ENCODE measurements at places on chromosomes 7 and 10.
A peak's percentile ranks its signal among the peaks of the same experiment; 100 is the strongest.

DNA sequence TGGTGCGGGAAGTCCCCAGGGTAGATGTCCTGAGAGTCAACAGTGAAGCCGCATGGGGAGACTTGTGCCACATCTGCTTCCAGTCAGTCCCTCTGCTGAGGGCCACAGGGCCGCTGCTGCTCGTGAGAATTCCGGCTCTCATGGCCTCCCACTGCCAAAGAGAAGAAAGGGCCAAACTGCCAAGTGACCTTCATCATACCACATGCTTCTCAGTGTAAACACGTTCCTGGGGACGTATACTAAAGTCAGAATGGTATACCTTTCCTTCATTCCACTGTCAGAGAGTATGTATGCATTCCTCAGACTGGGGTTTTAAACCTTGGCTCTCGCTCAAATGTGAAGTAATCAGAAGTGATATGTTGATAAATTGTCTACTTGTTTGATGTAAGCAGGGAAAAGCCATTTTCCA, 52.8 kb upstream of the SEC61G start:
- peak; percentile 76 for DNase-seq

DNA sequence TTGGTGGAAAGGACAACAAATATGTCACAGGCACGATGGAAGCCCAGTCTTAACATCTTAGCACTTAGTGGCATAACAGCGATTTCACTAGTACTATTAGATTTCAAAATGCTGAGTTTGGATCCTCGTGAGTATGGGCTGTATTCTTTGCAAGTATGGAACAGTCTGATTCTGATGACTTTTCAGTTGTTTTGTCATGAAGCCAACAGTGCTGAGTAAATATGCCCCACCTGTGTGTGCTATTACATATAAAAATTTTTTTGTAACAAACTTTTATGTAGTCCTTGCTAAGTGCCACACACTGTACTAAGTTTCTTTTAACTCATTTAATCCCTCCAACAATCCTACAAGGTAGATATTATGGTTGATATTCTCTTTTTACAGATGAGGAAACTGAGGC, 30.8 kb downstream of the MTURN start:
- DNase-seq = no peak

- DNase-seq = no peak
Measured at GRCh38 chr10:79202188-79203013, 133.6 kb downstream of the ZMIZ1 start.

DNA sequence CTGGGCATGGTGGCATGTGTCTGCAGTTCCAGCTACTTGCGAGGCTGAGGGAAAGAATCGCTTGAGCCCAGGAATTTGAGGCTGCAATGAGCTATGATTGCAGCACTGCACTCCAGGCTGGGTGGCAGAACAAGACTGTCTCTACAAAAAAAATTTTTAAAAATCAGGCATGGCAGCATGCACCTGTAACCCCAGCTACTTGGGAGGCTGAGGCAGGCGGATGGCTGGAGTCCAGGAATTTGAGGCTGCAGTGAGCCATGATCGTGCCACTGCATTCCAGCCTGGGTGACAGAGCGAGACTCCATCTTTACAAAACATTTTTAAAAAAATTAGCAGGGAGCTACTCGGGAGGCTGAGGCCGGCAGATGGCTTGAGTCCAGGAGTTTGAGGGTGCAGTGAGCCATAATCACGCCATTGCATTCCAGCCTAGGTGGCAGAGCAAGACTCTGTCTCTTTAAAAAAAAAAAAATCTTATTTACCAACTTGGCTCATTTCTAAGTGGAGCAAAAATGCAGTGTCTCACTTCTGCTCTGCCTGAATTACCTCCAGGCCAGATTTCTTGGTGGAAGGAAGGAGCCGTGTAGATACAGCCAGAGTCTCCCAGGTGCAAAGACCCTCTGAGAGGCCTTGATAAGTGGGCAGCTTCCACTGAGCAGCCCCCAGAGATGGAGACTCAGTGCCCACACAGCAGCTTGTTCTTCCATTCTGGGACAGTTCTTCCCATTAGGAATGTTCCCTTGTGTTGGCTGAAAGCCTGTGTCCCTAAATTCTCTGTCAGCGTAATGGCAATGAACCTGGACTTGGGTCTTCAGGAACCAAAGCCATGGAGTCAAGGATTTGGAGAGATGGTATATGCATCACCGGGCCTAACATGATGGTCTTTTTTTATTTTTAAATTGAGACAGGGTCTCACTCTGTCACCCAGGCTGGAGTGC, 30.0 kb downstream of the GTF2IRD1 start:
- no peak for DNase-seq

DNA sequence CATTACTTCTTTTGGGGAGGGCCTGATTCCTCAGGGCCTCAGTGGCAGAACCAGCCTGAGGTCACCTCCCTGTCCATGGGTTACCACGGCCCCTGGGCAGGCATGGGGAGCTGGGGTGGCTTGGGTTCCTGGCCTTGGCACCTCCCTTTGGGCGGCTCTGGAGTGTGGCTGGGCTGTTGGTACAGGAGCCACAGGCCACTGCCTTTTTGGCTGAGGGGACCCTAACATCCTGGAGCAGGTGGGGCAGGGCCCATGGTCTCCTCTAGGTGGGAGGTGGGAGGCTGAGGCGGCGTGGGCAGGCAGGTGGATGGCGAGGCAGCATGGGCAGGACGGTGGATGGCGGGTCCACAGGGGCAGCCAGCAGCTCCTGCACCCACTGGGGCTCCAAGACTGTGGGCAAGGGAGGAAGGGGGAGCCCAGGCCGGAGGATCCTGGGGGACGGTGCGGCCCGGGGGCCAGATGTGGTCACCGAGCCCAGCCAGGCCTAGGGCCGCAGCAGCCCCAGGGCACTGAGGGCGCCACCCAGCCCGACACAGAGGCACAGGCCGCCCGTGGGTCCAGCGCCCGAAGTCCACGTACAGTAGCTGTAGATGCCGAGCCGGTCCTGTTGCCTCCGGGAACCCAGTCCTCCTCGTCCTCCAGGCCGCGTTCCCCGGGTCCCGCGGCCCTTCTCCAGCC, 2.4 kb upstream of the SYCE1 start:
- no peak for DNase-seq

DNA sequence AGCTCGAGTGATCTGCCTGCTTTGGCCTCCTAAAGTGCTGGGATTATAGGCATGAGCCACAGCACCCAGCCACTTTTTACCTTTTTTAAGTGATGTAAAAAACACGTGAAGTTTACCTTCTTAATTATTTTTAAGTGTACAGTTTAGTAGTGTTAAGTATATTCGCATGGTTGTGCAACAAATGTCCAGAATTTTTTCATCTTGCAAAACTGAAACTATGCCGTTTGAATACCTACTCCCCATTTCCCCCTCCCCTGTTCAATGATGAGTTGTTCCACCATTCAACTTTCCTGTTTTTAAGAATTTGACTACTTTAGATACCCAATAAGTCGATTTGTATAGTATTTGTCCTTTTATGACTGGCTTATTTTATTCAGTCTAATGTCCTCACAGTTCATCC, 10.9 kb downstream of the NRBF2 start:
- DNase-seq = no peak

DNA sequence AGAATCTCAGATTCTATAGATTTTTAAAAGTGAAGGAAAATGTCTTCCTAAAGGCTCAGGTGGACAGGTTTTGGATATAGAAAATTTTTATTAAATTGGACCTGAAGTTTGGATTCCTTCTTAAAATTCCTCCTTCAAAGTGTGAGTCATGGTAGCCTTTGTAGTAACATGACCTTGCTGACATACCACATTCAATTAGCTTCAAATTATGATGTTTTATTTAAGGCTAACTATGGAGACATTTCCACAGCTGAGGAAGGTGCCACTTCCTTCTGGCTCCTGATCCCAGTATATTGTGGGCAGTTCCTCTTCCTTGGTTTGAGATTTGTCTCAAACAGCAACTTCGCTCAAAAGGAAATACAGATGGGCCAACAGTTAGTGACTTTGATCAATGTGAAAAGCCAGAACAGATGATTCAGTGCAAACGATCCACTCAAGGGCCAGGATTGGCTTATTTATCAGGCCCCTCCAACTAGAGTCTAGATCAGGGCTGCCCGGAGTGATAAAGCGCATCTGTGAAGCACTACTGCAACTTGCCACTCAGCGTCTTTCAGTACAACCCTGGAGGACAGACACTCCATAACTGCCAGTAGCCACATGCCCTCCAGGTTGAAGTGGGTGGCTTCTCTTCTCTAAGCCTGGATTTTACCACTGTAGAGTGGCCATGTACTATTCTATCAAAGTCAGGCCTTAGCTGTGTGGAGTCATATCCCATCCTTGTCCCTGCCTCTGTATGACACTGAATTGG, 573.5 kb downstream of the KIF20B start:
- DNase-seq = peak; percentile 4

Data from HFF-Myc (cell line).